ENCODE measurements at places on chromosomes 1 and 21. TPM values are rescaled to one million over a fixed set of nuclear protein-coding genes. Genes with fewer than 3 reads are reported as not detected.

The GBP7 gene
- total RNA-seq = not detected

The CRNN gene
- total RNA-seq = not detected

The WNT2B gene
- total RNA-seq = 0.44 TPM

The RHEX gene
- not detected for total RNA-seq

The CR1L gene
- not detected for total RNA-seq

The GUCA2A gene
- not detected for total RNA-seq

The GNAT2 gene
- total RNA-seq = under 0.01 TPM

The CD1B gene
- not detected for total RNA-seq

DNA sequence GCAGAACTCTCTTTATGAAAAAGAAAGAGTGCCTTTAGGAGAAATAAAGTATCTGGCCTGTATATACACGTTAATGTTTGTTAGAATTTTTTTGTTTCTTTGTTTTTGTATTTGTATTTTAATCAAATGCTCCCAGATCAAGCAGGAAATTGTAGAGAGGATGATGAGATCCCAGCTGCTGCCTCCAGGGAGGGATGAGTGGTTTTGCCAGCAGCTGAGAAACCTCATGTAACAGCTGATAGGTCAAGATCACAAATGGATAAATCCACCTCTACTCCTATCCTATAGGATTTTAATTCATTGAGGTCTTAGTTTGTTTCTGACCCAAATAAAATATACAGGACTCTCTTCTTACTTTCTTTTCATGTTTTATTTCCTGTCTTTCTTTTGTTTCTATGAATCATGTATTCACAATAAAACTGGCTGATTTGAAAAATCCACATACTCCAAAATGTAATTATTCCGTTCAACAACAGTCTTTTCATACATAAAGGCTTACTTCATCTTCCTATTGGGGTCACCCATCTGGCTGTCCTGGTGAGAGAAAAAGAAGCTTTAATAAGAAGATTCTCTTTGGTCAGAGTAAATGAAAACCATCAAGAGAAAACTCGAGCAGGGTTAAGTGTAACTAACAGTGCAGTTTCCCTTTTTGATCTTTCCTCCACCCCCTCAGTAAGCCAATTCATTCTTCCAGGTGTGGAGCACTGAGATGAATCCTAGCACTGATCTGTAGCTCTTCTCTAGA is 129.3 kb upstream of the PLPPR5 start:
- DNase-seq = no peak

- DNase-seq = no peak
Measured at GRCh38 chr1:64946916-64947315, 19.4 kb downstream of the JAK1 start.

- DNase-seq = no peak
Measured at GRCh38 chr1:154408174-154408777, 3.1 kb downstream of the IL6R start.

GRCh38 chr1:19342062-19342750 is 30.1 kb downstream of the SLC66A1 start:
- no peak for DNase-seq

DNA sequence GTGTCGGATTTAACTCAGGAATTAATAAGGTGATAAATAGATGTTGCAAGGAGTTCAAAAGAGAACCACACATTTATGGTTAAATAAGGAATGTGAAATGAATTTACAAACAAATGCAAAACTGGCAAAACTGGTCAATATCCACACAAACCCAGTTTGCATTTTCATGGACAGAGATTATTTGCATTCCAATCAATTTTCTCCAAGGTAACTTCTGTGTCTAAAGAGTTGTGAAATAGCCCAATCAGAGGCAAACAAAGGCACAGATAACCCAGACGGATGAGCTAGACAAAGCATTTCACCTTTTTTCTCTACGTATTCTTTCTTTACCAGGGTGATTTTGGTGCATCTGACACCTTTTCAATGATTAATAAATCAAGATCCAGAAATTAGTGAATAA is 63.9 kb downstream of the MAP3K7CL start:
- DNase-seq = no peak

- DNase-seq = peak; percentile 11
Measured at GRCh38 chr1:178633056-178633455, 92.0 kb upstream of the RALGPS2 start.

DNA sequence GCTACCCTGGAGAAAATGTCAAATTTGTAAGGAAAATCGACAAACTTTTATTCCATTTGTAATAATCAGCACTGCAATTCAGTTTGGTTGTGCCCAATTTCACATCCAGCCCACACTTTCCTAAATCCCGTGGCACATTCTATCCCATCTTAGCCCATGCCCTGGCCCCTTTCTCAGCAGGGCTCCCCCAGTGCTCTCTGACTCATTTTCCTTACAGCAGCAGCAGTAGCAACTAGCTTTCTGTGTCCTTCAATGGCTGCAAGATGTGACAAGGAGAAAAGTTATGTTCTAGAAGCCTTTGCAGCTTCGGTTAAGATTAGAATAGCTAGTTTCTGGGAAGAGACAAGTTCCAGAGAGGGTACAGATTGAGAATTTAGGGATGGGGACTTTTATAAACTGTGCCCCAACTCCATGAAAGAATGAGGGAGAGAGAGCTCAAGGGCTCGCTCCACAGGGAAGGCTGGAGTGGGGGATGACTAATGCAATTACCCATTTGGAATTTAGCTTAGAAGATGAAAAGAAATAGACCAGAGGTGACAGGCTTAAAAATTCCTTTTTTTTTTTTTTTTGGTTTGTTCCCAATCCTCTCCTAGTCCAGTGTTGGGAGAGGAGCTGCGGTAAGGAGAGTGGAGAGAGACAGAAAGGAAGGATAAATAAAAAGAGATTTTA is 47.0 kb upstream of the POU2F1 start:
- no peak for DNase-seq

GRCh38 chr1:230337266-230337665 is 88.9 kb downstream of the PGBD5 start:
- DNase-seq = no peak

DNA sequence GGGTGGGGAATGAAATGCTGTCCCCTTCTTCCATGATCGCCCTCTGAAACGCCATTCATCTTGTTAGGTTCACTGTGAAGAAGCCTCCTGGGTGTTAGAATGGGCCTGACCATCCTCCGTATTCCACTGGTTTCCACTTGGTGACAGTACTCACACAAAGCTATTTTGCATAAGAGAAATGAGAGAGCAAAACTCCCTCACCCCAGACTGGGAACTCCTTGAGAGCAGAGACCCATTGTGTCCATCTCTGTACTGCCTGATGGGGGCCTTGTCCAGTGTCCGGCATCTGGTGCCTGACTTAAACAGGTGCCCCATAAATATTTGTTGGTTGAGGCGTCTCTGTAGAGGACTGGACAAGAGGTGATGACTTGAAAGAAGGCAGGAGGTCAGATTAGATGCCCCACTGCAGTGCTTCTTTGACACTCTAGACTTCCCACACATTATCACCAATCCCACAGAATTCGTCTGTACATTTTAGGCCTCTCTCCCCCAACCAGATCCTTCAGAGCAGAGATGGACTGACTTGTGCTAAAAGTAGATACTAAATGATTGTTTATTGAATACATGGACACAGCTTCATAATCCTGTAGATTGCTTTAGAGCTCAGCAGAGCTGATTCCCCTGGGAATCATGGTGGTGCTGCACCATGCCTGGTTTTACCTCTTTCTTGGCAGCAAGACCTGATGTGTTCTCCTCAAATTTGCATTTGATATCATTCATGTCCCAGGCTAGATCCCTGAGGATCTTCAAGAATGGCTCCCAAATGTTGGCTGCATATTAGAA is 22.4 kb upstream of the KCNA2 start:
- DNase-seq = no peak

- peak; percentile 49 for DNase-seq
Measured at GRCh38 chr1:162248854-162249535, 127.7 kb downstream of the SPATA46 start.

GRCh38 chr1:106502659-106503058 is 553.8 kb upstream of the PRMT6 start:
- no peak for DNase-seq

DNA sequence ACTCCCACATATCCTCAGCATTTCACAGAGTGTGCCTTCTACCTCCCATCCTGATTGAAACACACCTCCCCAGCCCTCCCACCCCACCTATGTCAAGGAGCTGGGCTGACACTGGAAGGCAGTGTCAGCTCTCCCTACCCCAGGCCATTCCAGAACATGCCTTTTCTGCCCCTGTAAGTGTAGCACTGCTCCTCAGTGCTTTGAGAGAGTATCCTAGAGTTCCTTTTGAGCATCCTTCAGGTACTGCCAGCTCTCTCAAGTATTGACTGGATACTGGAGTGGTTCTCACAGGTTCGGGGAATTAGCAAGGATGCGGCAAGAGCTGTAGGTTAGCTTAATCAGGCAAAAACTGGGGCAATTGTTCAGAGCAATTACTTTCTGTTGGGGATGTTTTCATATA is 21.8 kb downstream of the C1orf116 start:
- DNase-seq = no peak

GRCh38 chr1:233168384-233168783 is 127.1 kb downstream of the PCNX2 start:
- DNase-seq = no peak

DNA sequence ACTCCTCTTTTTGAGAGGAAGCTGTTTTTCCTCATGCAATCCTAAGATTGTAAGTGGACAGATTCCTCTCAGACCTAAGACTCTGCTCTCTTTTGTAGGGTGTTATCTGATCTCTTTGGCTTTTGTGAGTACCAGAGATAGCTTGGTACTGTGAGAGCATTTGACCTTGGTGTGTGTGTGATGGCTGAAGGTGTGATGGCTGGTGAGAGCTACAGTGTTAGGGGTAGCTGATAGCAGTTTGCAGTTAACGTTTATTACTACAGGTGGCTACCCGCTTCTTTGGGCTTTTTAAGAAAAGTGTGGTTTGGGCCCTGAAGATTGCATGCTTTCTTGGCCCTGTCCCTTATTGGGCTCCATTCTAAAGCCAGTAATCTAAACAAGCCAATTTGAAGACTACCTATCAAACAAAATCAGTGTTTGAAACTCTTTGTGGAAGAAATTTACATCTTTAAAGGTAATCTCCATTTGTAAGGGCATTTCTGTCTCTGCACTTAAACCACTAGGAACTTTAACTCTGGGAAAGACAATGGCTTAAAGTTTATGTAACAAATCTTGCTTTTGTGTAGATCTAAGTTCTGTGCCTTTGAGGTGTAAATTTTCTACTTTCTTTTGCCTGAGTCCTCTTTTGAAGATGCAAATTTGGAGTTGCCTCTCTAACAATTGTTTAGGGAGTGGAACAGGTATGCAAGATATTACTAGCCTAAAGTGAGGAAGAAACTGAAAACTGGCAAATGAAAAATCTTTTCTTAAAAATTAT is 85.3 kb upstream of the SERBP1 start:
- no peak for DNase-seq

DNA sequence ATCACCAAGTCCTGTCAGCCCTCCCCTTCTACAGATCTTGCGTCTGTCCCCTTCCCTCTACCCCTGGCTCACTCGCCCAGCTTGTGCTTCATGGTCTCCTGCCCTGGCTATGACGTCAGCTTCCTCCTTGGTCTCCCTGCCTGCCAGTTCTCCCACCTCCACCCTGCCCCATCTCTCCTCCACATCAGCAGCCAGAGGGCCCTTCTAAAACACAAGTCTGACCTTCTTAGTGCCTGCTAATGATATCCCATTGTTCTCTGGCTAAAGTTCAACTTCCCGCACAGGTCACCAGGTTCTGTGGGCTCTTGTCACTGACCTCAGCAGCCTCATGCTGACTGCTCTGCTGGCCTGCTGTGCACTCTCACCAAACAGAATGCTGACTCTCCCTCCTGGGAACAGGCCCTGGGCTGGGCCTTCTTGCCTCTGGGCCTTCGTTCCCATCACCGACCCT is 24.7 kb upstream of the MYCL start:
- DNase-seq = peak; percentile 34

DNA sequence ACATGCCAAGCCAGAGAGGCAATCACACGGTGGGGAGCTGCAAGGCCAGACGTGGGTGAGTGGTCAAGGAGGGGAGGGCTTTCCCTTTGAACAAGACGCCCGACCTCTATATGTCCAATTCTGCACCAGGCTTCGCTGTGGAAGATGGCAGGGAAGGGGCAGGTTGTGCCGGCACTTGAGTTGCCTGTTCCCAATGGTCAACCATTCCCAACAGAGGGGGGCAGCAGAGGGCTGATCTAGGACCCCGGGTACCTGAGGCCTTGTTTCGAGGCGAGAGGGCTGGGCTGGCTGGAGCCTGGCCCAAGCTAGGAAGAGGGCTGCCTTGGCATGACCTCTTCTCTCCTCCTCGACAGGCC is 64.9 kb downstream of the TMEM53 start:
- DNase-seq = peak; percentile 54

- no peak for DNase-seq
Measured at GRCh38 chr1:56017336-56017735, 562.0 kb downstream of the PLPP3 start.

Measured in lung microvascular endothelial cell (primary cell).